ENCODE measurements at places on chromosomes 1 and 21.

- DNase-seq: no peak
Measured at GRCh38 chr1:186754542-186755145, 74.1 kb upstream of the PLA2G4A start.

DNA sequence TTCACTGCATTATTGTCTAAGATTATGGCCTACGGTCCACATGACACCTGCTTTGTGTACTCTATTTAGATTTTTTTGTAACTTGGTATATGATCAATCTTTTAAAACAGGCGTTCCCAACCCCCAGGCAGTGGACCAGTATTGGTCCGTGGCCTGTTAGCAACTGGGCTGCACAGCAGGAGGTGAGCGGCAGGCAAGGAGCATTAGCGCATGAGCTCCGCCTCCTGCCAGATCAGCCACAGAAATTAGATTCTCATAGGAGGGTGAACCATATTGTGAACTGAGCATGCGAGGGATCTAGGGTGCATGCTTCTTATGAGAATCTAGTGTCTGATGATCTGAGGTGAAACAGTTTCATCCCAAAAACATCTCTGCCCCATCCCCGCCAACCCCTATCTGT is 228.4 kb upstream of the NR5A2 start:
- DNase-seq: no peak

- no peak for DNase-seq
Measured at GRCh38 chr1:192977089-192977706, 82.0 kb downstream of the UCHL5 start.

DNA sequence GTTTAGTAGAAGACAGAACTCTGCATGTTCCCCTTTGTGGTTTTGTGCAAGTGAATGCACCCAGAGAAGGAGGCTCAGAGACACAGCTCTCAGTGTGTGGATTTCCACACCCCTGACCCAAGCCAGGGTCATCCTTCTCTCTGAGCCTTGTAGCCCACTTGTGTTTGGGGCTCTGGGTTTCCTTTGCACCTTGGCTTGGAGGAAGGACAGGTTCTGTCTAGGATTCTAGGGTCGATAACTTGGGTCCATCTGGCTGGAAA is 27.2 kb downstream of the MYOG start:
- no peak for DNase-seq

DNA sequence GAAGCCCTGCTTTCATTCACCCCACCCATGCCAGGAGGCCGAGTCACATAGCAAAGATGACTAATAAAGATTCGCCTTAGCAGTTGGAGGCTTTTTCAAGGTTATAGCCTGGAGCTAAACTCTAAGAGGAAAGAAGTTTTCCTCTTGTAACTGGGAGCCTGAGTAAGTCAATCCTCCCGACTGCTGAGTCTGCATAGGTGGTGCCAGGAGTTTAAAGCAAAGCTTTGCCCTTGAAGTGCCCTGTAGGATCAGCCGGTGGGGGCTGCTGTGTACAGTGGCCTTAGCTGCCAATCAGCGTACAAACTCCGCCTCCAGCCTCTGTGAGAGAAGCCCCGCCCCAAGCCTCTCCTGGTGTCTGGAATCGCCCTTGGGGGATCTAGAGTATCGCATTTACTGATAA is 147.5 kb upstream of the SPATA6 start:
- DNase-seq: peak; percentile 18
